ENCODE measurements at places on chromosomes 3 and 15.

DNA sequence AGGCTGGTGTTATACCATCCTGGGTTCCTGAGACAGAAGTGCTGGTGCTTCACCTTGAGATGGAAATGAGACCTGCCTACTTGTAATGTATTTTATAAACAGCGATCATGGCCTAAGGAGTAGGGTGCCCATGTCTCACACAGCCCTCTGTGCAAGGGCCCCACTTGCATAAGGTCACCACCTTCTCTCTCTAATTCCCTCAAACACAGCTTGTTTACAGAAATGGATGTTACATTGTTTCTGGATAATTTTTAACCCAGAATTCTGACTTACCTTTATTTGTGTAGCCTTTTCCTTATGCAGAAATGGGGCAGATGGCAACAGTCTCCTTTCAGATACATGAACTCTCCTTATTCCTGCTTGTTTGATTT is 95.1 kb upstream of the UMPS start:
- DNase-seq = no peak

GRCh38 chr3:133506215-133506901 is 67.1 kb upstream of the CDV3 start:
- no peak for DNase-seq

DNA sequence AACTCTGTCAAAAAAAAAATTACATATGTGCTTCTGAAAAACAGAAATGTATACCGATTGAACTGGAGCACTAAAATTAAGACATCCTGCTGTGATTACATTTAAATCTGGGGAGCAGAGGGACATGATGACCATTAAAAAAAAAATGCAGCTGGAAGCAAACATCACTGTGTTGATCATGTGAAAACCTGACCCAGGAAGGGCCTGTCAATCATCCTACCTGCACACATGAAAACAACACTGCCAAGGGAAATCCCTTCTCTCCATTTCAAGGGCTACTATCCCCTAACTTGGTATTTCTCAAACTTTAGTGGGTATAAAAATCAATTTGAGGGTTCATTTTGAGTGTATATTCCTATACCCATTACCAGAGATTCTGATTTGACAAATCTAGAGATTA is 719.9 kb upstream of the CBLB start:
- no peak for DNase-seq

DNA sequence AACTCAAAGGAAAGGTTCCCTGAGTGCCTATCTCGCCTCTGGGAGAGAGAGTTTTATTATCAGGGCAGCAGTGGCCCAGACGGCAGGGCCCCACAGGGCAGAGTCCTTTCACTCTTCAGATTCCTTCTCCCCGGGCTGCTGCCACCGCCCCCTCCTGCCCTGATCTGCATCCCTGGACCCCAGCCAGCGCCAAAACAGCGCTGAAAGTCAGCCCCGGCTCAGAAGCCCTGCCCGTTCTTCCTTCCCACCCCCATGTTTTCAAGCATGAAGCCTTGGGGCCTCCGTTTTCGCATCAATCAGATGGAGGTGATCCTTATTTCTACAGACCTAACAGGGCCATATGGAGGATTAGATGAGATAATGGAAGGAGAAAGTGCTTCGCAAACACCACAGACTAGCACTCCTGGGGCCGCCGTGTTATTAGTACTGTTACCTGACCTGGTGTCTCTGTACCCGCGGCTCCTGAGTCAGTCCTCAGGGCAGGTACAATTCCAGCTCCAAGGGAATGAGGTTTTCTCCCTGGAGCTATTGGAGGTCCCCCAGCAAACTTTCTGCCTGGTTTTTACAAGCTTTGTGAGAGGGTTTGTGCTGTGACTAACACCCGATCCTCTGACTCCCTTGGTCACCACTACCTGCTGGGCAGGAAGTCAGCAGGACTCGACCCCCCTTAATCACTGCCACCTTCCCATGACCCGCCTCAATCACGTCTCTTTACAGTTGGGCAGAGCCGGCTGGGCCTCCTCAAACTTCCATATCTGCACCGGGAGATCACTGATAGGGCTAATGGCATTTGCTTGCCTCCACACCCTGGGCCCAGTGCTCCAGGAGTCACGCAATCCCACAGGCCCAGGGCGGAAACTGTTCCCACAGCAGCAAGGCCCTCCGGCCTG is 39.5 kb upstream of the TSEN2 start:
- no peak for DNase-seq

DNA sequence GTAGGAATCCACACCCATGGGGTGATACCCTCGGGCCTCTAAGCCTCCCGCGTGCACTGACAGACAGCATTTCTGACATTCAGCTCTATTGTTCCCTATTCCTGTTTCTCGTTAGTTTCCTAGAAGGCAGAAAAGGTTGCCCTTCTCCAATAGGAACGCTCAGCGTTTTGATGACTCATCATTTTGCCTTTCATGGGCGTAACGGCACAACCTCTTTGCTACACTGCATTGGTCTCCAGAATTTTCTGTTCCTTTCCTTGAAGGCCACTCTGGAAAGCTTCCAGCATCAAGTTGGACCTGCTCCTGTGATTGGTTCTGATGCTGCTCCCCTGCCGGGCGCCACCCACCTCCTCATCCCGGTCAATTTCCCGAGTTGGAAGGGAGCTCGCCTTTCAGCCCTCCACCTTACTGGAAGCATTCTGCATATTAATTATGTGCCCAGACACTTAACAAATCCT is 13.0 kb upstream of the TNK2 start:
- DNase-seq = no peak

DNA sequence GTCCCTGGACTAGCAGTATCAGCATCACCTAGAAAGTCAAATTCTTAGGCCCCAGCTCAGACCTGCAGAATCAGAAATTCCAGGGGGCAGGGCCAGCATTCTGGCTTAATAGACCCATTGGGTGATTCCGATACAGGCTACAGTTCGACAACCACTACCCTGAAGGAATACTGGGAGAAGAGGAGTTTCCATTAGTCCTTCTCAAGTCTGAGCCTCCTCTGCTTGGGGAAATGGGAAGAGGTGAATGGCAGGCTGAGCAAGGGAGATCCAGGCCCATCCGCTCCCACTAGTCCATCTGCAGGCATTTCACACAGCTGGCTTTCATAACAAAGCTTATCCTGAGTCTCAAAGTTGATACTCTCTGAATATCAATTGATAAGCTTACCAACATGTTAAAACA is 69.1 kb downstream of the MECOM start:
- DNase-seq = no peak

GRCh38 chr3:53773021-53773436 is 73.2 kb downstream of the CHDH start:
- no peak for DNase-seq

- DNase-seq = no peak
Measured at GRCh38 chr3:159919873-159920272, 68.8 kb upstream of the IL12A start.

GRCh38 chr3:58635371-58636285 is 30.9 kb downstream of the FAM3D start:
- DNase-seq = no peak

DNA sequence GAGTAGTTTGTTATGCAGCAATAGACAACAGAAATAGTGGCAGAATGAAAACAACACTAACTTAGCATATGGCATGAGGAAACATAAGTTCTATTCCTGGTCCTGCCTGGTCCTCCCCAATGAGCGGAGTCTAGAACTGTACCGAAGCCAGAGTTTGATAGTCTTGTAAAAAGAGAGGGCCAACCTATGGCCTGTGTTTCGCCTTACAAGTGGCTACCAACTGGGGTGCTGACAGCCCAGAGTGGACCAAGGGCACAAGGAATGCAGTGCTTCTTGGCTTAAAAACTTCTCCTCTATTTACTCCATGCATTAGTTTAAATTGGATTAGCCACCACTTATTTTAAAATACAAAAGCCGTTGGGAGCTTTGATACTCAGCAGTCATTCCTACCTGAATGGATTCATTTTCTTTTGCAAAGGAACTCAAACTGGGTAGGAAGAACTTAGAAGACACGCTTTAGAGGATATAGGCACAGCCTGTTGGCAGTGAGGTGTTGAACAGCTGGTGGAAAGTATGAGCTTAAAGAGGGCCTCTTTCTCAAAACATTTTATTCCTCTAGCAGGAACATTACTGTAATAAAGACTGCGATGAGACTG is 302.9 kb downstream of the PLCL2 start:
- DNase-seq = no peak

DNA sequence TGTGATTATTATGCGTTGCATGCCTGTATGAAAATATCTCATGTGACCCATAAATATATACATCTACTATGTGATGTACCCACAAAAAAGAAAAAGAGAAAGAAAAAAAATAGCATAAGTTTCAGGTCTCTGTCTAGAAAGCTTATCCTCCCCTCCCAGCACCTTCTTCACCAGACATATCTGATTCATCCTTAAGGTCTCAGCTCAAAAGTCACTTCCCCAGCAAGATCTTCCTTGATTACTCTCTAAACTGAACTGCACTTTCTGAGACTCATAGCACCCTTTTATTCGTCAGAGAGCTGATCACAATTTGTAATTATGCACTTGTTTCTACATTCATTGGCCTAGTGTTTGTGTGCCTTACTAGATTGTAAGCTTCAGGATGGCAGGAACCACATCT is 11.1 kb upstream of the PTPN9 start:
- DNase-seq = no peak

GRCh38 chr15:94056314-94056713 is 175.0 kb upstream of the MCTP2 start:
- no peak for DNase-seq

- DNase-seq = no peak
Measured at GRCh38 chr15:90412356-90413194, 24.5 kb downstream of the IQGAP1 start.

DNA sequence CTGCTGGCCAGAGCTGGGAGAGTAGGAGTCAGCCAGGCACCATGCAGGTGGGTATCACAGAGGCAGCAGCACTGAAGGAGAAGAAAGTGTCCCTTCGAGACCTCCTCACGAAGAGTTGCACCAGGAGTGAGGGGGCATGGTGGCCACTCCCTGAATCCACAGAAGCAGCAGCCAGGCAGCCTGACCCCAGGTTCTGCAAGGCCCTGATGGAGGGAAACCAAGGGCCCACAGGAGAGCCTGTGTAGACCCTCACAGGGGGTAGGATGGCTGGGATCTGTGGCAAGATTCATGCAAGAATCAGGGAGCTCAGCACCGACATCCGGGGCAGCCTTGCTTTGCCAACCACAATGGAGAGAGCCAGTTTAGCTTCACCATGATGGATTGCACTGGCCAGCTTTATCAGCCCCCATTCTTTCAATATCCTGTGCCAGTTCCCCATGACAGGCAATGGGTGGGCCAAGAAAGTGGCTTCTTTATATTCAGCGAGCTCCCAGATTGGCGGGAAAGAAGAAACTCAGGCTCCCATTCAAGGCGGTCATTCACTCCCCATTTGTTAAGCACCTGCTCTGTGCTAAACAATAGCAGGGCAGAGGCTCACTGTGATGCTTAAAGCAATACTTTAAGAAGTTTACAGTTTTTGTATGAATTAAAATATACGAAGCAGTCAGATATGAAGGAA is 33.5 kb upstream of the TBC1D21 start:
- DNase-seq = no peak

- DNase-seq = no peak
Measured at GRCh38 chr15:98331676-98332075, 316.7 kb upstream of the IGF1R start.

- DNase-seq = no peak
Measured at GRCh38 chr15:39330061-39330460, 250.8 kb upstream of the THBS1 start.

DNA sequence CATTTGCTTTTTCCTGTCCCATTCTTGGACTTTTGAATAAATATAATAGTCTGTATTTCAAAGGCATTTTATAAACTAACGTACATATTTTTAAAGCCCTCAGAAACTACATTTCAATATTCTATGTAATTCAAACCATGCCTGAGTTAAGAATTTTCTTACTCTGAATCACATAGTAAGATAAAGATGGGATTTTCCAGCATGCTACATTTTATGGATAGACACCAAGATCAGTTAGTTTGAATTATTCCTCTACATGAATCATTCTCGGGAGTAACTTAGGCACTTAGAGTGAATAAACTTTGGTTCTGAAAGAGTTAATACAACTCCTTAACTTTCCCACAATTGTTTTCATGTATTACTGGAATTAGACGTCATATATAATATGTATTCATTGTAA is 713.3 kb upstream of the CBLB start:
- DNase-seq = no peak

DNA sequence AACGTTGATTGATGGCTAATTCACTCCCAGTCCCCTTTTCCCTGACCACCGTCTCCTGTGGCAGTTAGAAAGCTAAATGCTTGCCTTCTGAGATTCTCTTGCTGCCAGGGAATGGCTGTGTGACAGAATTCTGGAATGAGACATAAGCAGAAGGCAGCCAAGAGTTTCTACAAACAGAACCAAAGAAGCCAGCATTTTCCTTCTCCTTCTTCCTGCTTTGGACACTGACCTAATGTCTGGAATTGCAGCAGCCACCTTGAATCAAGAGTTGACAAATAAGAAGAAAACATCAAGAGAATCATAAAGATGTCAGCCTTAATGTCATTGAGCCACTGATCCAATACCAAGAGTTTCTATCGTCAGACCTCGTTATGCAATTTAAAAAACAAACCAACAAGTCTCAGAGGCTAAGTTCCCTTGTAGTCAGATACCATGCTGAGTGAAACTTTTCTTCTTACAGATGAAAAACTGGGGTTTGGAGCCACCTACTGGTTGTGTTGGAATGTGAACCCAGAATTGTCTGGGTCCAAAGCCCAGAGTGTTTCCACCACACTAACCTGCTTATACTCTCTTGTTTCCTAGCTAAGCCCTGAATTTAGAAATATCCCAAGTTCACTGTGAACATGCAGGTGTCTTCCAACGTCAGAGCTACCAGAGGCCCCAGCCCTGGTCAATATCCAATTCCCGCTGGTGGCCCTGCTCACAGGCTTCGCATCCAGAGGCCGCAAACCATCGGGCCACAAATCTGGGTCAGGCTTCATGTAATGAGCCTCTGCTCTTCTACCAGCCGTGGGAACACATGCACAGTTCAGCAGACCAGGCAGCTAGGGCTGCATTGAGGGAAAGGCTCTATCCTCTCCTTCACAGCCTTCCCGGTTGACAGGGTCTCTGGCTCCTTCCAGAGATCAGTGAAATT is 42.5 kb downstream of the MCF2L2 start:
- peak; percentile 68 for DNase-seq

DNA sequence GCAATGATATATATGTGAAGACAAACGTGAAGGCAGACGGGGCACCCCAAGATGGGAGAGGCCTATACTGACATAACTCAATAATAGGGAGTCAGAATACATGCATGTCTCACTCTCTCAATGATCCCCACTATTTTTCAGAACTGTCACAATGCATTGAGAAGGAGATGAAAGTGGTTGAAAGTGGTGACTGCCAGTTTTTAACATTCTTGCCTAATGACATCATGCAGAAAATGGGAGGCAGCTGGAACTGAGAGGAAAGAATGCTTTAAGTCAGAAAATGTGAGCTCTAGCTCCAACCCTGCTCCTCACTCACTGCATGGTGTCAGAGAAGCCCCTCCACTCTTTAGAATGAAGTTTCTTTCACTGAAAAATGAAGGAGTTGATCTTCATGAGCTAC is 55.3 kb upstream of the P2RY1 start:
- DNase-seq = no peak

GRCh38 chr3:15181963-15182362 is 24.1 kb upstream of the CAPN7 start:
- no peak for DNase-seq

- DNase-seq = no peak
Measured at GRCh38 chr3:8387571-8387970, 114.1 kb upstream of the LMCD1 start.

Measured in hematopoietic multipotent progenitor cell treated with erythropoietin and hydrocortisone succinate and interleukin-3 and kit ligand, for 17 days (in vitro differentiated cells).